ENCODE measurements at places on chromosomes 3 and 15.

GRCh38 chr3:114128231-114128630 is 50.6 kb downstream of the DRD3 start:
- DNase-seq: no peak

- no peak for DNase-seq
Measured at GRCh38 chr3:107430214-107430995, 53.2 kb downstream of the CCDC54 start.

GRCh38 chr3:72690629-72691028 is 157.6 kb downstream of the SHQ1 start:
- DNase-seq: no peak

GRCh38 chr3:156630081-156630772 is 44.2 kb upstream of the TIPARP start:
- no peak for DNase-seq

DNA sequence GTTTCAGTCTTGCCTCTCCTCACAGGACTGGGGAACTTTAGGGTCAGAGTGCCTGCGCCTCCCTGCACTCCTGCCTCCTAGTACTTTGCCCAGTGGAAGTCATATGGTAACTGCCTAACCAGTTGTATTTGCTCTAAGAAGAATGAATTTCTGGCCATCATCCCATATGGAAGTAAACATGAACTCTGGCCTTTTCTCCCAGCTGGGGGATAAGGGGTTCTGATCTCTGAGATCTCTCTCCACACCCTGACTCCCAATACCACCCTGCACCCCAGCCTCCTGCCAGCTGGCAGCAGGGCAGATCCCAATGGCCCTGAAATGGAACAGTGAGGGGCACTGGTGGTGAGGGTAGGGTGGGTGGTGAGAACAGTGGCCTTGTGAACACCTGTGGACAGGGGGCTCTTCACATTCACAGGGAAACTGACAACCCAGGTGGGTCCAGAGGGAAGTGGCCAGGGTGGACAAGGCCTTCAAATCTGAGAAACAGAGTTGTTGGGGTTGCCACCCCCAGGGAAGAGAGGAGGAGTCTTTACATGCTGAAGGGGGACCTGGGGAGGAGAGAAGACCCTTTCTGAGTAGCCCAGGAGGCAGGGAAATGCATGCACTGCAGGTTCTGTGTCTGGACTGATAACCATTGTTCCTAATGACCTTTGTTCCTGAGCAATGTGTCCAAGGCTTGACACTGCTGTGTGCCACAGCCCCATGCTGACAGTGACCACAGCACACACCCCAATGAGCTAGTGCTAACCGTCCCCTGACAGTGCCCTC is 36.9 kb downstream of the RHCG start:
- no peak for DNase-seq

GRCh38 chr3:111769992-111770352 is 89.1 kb upstream of the PHLDB2 start:
- no peak for DNase-seq

DNA sequence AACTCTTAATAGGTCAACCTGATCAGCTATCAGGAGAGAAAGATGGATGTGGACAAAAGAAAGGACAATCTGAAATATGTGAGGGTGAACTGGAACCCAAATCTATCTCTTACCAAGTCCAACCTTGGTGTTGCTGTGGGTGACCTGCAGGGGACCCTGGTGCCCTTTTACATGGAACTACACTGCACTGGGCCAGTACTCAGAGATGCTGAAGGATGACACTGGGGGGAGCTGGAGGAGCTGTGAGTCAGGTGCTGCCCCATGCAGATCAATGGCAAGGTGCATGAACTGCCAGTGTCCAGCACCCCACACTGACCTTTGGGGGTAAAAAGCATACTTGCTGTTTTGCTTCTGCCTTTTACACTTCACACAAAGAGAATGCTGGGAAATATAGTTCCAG is 55.6 kb upstream of the TBC1D5 start:
- DNase-seq: no peak

- no peak for DNase-seq
Measured at GRCh38 chr3:184590795-184591194, 29.2 kb downstream of the EPHB3 start.

DNA sequence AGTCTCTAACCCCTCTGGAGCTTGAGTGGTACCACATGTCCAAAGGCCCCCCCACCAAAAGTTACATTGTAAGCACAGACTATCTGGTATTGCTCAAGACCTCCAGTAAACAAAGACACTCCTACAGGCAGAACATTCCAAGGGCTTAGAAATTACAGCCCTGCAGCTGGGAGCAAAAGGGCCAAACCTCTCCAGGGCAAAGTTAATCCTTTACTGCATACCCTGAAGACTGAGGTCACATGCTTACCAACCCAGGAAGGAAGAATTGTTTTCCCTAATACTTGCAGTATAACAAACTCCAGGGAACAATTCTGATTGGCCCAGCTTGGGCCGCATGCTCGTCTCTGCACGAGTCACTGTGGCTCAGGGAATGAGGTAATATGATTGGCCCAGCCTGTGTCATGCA is 266.1 kb upstream of the NR2F2 start:
- no peak for DNase-seq

- no peak for DNase-seq
Measured at GRCh38 chr3:59937201-59937600, 887.4 kb upstream of the CFAP20DC start.

GRCh38 chr3:71503525-71504249 is 79.8 kb downstream of the FOXP1 start:
- no peak for DNase-seq

DNA sequence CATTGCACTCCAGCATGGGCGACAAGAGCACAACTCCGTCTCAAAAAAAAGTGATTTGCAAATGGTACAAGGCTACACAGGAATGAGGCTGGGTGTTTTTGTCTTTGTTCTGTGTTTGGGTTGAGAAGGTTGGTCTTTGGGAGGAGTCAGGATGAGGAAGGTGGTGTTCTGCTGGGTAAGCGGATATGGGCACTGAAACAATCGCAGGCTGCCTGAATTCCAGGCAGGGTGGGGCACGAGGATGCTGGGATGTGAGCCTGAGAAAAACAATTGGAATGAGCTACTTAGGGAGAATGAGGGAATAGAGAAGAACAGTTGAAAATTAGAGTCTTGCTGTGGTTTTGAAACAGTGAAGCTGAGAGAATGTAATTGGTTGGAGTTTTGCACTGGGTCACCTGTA is 51.6 kb downstream of the ZBTB38 start:
- no peak for DNase-seq

- no peak for DNase-seq
Measured at GRCh38 chr3:138470687-138471086, 36.3 kb downstream of the ESYT3 start.

DNA sequence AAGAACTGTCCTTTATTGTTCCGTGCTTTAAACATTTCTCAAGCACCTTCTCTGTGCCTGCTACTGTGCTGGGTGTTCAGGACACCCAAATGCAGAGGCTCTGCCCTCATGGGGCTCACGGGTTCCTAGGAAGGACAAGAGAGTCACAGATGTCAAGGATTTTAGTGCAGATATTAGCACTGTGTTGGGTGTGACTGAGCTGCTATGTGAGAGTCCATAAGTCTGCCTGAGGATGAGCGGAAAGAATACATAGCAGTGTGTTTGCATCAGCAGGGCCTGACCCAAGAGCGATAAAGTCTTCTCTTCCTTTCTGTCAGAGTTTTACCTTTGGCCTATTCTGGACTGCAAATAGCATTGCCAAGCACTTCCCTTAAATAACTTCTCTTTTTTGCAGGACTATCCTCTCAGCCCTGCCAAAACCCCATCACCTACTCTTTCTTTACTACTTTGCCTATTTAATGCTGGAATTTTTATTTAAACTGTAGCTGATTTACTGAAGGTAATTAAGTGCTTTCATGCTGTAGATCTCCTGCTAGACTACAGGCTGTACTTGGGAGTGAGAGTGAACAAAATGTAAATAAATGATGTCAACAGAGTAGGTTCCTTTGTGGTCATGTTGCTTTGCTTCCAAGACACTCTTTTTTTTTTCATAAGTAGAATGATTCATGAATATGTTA is 459.4 kb upstream of the TPRG1 start:
- DNase-seq: no peak

DNA sequence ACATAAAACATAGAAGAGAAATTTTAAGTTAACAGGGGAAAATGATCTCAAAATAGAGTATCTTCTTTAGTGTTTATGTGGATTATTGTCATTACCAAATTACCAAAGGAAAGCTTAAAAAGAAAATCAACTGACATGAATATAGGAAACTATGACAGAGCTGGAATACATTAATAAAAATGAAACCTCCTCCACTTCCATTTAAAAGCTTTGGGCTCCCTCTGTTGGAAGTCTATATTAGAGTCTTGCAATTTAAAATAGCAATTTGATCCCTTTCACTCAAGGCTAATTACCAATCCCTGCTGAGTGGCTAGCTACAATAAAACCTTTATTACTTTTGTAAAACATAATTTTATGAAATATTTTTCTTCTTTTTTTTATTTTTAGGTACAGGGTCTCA is 61.4 kb upstream of the IMPG2 start:
- peak; percentile 19 for DNase-seq

- peak; percentile 58 for DNase-seq
Measured at GRCh38 chr3:125154800-125155269, 57.7 kb downstream of the SLC12A8 start.

All from T-helper 2 cell (primary cell).